ENCODE measurements at places on chromosomes 6 and 20.

- DNase-seq: no peak
Measured at GRCh38 chr6:32852018-32852843, 1.3 kb downstream of the TAP1 start.

GRCh38 chr6:110520209-110520965, 44.0 kb upstream of the SLC22A16 start:
- DNase-seq: no peak

DNA sequence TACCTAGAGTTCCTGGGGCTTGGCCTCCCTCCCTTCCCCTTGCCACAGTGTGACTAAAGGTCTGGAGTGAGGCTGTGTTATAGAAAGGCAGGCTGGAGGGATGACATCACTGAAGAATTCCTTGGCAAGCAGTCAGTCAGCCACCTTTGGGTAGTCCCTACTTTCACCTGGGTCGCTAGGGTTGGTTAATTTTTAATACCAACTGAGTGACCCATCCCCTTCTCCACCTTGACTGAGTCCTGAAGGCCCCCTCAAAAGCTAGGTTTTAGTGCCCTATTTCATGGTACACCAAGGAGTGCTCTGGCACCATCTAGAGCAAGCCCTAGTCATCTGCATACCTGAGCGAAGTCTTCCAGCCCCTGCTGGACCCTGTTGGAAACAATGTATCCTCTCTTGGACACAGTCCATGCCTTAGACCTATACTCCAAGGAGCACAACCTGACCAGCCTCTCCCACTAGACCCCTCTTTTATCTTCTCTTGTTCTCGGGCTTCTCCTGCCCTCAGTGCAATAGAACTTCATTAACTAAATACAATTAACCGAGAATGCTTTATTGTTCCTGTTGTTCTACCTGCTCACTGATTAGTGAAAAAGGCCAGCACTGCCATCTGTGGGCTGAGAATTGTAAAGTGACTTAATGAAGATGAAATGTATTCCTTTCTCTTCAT, 44.6 kb downstream of the RIN2 start:
- peak; percentile 49 for DNase-seq

GRCh38 chr20:35463455-35464300, 8.3 kb downstream of the CEP250 start:
- DNase-seq: peak; percentile 80

DNA sequence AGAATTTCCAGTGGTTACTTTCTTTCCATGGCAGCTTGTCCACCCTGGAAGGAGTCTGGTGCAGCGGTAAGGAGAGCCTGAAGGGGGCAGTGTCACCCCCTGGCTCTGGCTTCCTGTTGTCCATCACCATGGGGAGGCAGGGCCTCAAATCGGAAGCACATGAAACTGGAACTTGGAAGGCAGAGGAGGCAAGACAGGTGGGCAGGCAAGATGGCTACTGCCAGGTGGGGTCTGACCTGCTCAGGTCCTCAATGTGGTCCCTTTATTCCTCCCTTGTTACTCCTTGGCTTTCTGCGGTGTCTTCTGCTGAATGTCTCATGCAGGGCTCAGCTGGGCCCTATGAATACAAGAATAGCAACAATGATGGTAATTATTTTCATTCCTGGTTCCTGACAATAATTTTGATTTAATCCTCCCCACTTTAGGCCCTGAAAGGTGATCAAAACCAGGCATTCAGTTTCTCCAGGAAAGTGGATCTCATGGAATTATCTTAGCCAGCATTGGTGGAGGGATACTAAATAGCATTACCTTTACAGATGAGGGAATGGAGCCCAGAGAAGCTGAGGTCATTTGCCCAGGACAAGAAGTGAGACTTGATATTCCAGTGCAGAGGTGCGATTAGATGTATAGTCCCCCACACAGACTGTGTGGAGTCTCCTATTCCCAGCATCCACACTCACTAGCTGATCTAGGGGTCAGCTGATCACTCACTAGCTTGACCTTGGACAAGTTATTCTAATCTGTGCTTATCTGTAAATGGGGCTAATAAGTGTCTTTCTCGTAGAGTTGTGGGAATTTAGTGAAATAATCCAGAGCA, 17.6 kb upstream of the SNAI1 start:
- peak; percentile 83 for DNase-seq

DNA sequence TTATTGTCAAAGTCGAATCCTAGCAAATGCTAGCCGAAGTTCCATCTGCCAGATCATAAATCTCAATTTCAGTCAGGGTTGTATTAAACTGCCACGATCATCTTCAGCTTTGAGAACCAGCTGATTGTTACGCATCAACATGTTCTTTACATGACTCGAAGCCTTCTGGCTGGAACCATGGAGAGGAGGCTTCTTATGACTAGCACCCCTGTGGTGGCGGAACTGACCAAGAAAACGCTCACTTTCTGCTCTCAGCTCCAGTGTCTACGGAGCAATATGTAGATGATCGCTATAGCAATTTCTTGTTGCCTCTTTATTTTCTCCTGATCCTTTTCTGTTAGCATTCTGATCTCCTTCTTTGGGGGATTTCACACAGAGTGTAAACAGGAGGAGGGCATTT, 479.4 kb upstream of the SLC35B3 start:
- DNase-seq: no peak

DNA sequence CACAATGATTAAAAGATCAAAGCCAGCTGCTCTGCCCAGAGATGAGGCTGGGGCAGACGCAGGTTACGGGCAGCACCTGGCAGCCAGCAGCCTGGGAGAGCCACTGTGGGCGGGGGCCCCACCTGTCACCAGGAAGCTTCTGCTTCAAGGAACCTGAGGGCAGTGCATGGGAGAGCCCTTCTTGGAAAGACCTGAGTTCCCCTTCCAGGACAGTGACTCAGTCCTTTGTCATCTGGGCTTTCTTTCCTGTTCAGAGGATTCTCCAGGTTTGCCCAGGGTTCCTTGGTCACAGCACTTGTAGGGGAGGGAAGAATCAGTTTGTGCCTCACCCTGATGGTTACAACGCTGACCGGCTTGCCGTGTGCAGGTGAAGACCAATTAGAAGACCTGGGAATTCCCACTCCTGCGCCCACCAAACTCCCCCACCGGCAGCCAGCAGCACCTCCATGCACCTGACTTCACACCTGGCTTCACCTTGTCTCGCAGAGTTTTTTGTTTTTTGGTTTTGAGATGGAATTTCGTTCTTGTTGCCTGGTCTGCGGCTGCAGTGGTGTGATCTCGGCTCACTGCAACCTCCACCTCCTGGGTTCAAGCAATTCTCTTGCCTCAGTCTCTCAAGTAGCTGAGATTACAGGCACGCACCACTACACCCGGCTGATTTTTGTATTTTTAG, 2.0 kb downstream of the ZBP1 start:
- DNase-seq: no peak

DNA sequence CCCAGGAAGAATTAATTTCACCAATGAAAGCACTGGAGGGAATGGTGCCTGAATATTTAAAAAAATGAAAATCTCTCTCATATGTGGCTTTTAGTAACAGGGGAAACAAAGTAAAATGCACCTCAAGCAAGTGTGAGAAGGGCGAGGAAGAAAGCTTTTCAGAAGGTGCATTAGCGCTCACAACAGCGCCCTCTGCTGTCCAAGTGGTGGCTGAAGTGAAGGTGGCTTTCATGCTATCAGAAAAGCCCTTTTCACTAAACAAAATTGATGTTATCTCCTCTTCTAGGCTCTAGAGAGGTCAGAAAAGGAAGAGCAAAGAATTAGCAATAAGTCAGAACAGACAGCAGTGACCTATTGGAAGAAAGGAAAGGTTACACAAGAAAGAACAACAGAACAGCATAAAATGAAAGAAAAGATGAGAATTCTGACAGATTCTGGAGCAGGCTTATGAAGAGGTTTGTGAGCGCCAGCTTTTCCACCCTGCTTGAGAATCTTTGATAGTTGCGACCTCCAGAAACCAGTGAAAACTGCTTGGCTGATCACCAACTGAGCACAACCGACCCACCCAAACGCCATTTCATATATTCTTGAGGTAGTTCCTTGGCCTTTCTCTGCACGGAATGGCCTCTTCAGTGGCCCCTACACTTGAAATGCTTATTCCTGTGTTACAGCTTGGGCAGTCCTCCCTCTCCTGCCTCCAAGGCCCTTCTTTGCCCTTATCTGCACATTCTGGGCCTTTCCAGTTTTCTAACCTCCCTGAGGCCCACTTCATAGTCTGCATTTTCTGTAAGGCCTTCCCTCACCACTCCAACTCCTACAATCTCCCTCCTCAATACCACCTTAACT, 45.3 kb downstream of the SMLR1 start:
- peak; percentile 64 for DNase-seq

GRCh38 chr6:154614101-154614500, 103.6 kb upstream of the CNKSR3 start:
- no peak for DNase-seq

DNA sequence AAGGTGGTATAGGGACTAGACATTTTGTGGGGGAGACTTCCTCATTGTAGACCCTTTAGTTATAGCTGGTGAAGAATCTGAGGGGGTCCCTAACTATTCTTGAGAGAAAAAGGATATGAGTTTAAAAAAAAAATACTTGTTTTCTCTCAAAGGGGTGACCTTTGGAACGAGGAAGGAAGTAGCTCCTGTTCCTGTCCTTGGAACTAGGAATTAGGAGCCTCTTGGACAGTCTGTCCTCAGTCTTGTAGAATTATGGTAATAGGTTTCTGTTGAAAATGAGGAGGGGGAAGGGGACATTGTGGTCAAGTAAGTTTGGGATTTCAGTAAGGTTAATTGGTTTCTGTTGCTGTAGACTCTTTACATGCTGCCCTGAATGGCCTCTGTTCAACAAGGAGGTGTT, 56.5 kb downstream of the PLEKHG1 start:
- no peak for DNase-seq

Measured in SK-MEL-5 (cell line).